ENCODE measurements at places on chromosomes 5 and 9. TPM values are rescaled to one million over a fixed set of nuclear protein-coding genes. Genes with fewer than 3 reads are reported as not detected.

- no peak for DNase-seq
- H3K4me1 ChIP-seq, result no peaks in the 10 kb centered on the region
- H3K27me3 ChIP-seq, result no peaks in the 10 kb centered on the region
- no peak overlapping the region for H3K4me3 ChIP-seq
Observed at GRCh38 chr5:156155598-156155997, 171.4 kb upstream of the SGCD start.

The WNT8A gene
- not detected for total RNA-seq

The NTNG2 gene
- 6.6 TPM for total RNA-seq

DNA sequence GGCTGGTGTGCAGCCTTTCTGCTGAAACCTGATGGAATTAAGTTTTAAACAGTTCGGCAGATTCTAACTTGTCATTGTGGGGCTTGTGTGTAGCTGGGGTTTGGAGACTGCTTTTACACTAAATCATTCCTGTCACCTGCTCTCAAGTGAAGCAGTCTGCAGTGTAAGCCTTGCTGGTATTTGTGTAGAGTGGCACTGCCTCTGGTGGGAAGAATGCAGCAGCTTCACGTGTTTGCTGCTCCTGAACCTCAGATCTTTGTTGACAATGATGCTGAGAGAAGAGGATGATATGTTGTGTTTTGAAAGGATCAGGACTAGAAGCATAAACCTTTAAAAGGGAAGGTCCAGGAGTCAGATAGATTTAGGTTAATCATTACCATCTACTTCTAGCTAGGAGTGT is 88.1 kb downstream of the KDM4C start:
- no peak overlapping the region for H3K27ac ChIP-seq
- H3K4me1 ChIP-seq, result no peaks in the 10 kb centered on the region
- H3K27me3 ChIP-seq, result no peaks in the 10 kb centered on the region
- H3K4me3 ChIP-seq, result no peak overlapping the region

The GNA14 gene
- not detected for total RNA-seq

The KIF4B gene
- not detected for total RNA-seq

DNA sequence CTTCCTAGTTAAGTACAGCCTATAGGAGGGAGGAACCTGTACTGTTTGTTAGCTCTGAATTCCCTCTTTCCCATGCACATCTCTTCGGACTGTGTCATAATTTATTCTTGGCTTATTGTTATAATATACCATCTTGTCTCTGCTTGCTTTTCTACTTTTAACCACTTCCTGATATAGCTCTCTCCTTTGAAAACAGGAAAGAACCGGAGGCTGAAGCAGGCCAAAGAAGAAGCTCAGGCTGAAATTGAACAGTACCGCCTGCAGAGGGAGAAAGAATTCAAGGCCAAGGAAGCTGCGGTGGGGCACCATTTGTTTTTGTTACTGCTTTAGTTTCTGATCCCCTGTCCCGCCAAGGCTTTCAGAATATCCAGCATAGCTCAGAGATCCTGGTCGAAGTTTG is 4.8 kb downstream of the ATP6V1G1 start:
- H3K4me1 ChIP-seq, result peaks cover 54% of the 10 kb centered on the region
- H3K27me3 ChIP-seq, result no peaks in the 10 kb centered on the region
- peaks cover 51% of the 10 kb centered on the region for H3K36me3 ChIP-seq
- DNase-seq, result peak; percentile 80

DNA sequence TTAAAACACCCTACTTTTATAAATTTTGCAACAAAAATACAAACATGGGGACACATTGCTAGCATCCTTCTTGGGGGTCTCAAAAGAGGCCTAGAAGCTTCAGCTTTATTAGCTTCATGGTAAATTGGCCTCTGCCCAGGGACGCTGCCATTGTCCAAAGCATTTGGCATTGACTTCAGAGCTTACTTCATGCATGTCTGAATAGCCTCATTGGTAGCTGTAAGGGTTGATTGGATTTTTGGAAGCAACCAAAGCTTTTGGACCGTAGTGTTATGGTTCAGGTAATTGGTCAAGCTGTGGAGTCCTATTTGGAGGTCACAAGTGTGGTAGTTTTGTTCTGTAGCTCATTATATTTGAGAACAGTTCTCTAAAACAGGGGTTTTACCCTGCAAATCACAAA is 411.7 kb upstream of the SLC24A2 start:
- H3K4me3 ChIP-seq, result no peak overlapping the region
- no peaks in the 10 kb centered on the region for H3K36me3 ChIP-seq
- no peak for DNase-seq
- no peaks in the 10 kb centered on the region for H3K27me3 ChIP-seq
- peaks cover 9% of the 10 kb centered on the region for H3K4me1 ChIP-seq

DNA sequence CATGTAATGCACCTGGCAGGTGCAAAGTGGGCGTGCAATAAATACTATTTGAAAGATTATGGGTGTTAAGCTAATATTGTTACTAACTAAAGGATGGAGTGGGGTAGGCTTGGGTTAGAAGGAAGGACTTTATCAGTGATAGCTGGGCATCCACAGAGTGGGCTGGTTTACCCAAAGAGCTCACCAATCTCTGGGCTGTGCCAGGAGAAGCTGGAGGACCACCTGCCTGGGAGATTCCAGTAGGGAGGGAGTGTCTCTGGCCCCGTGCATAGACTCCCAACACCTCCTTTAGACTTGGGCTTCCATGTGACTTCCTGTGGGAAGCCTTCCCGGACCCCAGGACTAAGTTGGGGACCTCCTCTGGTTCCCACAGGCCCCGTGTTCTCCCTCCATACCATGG is 5.6 kb upstream of the URM1 start:
- H3K36me3 ChIP-seq, result no peaks in the 10 kb centered on the region
- H3K27ac ChIP-seq, result no peak overlapping the region
- H3K4me1 ChIP-seq, result peaks cover 15% of the 10 kb centered on the region
- no peak overlapping the region for H3K4me3 ChIP-seq

DNA sequence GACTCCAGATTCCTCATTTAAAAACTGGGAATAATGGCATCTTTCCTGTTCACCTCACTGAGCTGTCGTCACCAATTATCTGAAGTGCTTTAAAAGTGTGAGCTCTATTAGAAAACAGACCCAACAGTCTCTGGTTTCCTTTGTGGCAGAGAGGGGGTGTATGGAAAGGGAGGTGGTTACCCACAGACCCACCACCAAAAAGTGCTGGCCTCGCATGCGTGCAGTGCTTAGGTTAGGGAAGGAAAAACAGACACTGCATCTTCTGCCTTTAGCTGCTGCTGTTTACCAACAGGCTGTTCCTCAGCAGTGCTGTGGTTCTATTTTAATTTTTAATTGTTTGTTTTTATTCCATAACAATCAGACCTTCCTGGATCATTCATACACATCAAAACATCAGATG is 249.6 kb downstream of the PIK3R1 start:
- H3K36me3 ChIP-seq, result no peaks in the 10 kb centered on the region
- no peaks in the 10 kb centered on the region for H3K27me3 ChIP-seq

The LHX3 gene
- total RNA-seq, result 0.19 TPM

DNA sequence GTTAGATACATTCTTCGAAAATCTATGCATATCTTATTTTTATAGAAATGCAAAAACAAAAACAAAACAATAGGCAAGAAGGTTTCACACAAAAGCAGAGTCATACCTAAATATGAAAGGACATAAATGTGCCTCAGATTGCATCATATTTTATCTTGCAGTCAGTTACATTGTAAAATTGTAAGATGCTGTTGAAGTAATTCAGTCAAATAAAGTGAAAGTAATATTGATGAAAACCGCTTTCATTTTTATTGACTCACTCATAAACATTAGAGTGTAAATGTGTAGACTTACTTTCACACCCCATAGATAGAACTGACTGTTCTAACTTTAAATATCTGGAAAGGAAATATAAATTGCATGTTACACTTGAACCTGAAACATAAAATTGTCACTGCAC is 931.5 kb upstream of the NUDT12 start:
- H3K27ac ChIP-seq, result no peak overlapping the region
- H3K27me3 ChIP-seq, result no peaks in the 10 kb centered on the region
- H3K4me1 ChIP-seq, result no peaks in the 10 kb centered on the region
- H3K4me3 ChIP-seq, result no peak overlapping the region
- DNase-seq, result no peak

GRCh38 chr5:44619875-44620610 is 188.7 kb upstream of the MRPS30 start:
- no peaks in the 10 kb centered on the region for H3K4me1 ChIP-seq
- no peaks in the 10 kb centered on the region for H3K27me3 ChIP-seq
- DNase-seq, result no peak
- no peak overlapping the region for H3K4me3 ChIP-seq
- H3K27ac ChIP-seq, result no peak overlapping the region
- no peaks in the 10 kb centered on the region for H3K36me3 ChIP-seq

- no peaks in the 10 kb centered on the region for H3K4me1 ChIP-seq
- H3K4me3 ChIP-seq, result no peak overlapping the region
- no peak overlapping the region for H3K27ac ChIP-seq
- no peaks in the 10 kb centered on the region for H3K36me3 ChIP-seq
- no peak for DNase-seq
Observed at GRCh38 chr9:22990349-22990748, 543.7 kb downstream of the DMRTA1 start.

DNA sequence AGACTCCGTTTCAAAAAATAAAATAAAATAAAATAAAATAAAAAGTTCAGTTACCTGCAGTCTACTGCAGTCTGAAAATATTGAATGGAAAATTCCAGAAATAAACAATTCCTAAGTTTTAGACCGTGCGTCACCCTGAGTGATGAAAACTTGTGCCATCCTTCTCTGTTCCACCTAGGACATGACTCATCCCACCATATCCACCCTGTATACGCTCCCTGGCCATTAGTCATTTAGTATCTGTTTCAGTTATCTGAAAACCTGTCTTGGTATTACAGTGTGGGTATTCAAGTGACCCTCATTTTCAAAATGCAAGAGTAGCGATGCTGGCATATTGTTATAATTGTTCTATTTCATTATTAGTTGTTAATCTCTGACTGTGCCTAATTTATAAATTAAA is 51.8 kb upstream of the TEX48 start:
- H3K27ac ChIP-seq, result no peak overlapping the region
- no peaks in the 10 kb centered on the region for H3K36me3 ChIP-seq
- DNase-seq, result no peak
- H3K27me3 ChIP-seq, result no peaks in the 10 kb centered on the region
- H3K4me3 ChIP-seq, result no peak overlapping the region

DNA sequence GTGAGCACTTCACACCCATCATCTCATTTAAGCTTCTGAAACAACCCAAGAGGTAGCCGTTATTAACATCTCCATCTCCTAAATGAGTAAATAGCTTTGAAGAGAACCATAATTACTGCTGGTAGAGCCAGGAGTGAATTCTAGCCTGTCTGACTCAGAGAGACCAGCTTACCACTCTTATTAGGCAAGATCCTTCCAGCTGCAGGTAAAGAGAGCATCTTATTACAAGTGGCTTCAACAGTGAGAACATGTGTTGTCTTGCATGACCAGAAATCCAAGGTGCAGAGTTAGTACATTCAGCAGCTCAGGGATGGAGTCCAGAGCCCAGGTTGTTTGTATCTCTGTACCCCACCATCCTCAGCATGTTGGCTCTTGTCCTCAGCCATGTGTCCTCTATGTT is 10.9 kb upstream of the AFAP1L1 start:
- H3K36me3 ChIP-seq, result no peaks in the 10 kb centered on the region
- H3K4me1 ChIP-seq, result no peaks in the 10 kb centered on the region
- DNase-seq, result no peak
- H3K27me3 ChIP-seq, result no peaks in the 10 kb centered on the region

DNA sequence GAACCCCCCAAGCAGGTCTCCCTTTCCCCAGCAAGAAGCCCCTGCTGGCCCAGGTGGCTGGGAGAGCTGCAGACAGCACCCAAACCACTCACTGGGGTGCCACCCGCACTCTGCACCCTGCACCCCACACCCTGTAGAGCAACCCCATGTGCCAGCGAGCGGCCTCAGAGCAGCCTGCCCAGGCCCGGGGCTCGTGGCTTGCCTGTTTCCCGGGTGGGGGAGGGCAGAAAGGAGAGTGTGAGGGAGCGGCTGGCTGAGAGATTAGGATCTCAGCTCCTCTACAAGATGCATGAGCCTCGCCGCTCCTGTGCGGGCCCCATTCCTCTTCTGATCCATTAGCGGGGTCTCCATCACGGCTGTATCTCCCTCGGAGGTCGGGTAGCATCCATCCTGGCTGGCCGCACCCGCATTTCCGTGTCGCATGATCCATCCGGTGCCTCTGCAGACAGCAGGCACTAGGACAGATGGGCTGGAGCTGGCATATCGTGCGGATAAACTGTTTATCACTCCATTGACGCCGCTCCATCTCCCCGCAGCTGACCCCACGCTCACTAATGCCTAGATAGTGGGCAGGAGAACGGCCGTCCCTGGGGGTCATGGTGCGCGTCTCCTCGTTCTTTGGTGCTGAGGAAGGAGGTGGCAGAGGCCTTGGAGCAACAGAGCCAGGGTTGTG is 54.4 kb downstream of the MRPL36 start:
- no peak overlapping the region for H3K4me3 ChIP-seq
- peaks cover 9% of the 10 kb centered on the region for H3K27me3 ChIP-seq
- H3K27ac ChIP-seq, result no peak overlapping the region
- no peaks in the 10 kb centered on the region for H3K4me1 ChIP-seq

The LRRC70 gene
- 2.3 TPM for total RNA-seq

- no peaks in the 10 kb centered on the region for H3K36me3 ChIP-seq
- no peak for DNase-seq
- no peak overlapping the region for H3K27ac ChIP-seq
- peaks cover 15% of the 10 kb centered on the region for H3K4me1 ChIP-seq
Observed at GRCh38 chr9:124132671-124133147, 121.1 kb downstream of the LHX2 start.

GRCh38 chr5:75049456-75050351 is 2.7 kb downstream of the GCNT4 start:
- no peaks in the 10 kb centered on the region for H3K36me3 ChIP-seq
- no peak overlapping the region for H3K27ac ChIP-seq
- DNase-seq, result peak; percentile 56
- no peak overlapping the region for H3K4me3 ChIP-seq
- H3K4me1 ChIP-seq, result peaks cover 13% of the 10 kb centered on the region
- peaks cover 5% of the 10 kb centered on the region for H3K27me3 ChIP-seq

- H3K36me3 ChIP-seq, result no peaks in the 10 kb centered on the region
- no peak for DNase-seq
- no peak overlapping the region for H3K27ac ChIP-seq
- no peak overlapping the region for H3K4me3 ChIP-seq
Observed at GRCh38 chr5:172634106-172634899, 6.8 kb upstream of the NEURL1B start.

- peaks cover 52% of the 10 kb centered on the region for H3K4me1 ChIP-seq
- peak overlapping the region; percentile 91 for H3K27ac ChIP-seq
Observed at GRCh38 chr5:179819296-179820126, 1.2 kb upstream of the SQSTM1 start.

DNA sequence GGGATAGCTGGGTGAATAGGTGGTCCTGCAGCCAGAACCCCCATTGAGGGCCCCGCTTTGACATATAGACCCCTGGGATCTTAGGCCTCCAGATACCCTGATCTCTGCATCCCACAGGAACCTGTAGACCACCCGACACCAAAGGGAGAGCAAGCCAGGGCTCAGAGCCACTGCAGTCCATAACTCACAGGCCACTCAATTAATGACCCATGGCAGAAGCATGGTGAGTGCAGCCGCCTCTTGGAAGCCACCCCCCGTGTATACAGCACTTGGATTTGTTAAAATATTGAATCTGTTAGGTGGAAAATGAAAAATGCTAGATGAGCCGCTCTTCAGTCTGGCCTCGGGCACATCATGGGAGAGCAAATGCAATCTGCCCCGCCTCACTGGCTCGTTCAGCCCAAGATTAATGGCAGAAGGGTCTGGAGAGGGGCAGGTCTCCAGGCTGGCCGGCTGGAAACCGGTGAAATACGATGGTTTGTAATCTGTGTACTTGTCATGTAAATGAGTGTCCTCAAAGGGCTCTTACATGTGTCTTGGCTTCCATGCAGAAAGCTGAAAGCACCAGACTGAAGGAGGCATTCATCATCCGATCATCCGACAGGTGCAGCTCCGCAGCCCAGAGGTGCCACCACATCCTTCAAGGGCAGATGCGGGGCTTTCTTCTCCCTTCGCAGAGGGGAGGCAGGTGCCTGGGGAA is 111.3 kb downstream of the OLFM1 start:
- no peaks in the 10 kb centered on the region for H3K36me3 ChIP-seq
- no peak for DNase-seq
- no peaks in the 10 kb centered on the region for H3K4me1 ChIP-seq
- no peaks in the 10 kb centered on the region for H3K27me3 ChIP-seq
- H3K27ac ChIP-seq, result no peak overlapping the region
- H3K4me3 ChIP-seq, result no peak overlapping the region

All from B cell (primary cell).